ENCODE measurements at places on chromosomes 3 and 15.

- no peak for DNase-seq
Measured at GRCh38 chr15:59158701-59159034, 48.0 kb upstream of the LDHAL6B start.

DNA sequence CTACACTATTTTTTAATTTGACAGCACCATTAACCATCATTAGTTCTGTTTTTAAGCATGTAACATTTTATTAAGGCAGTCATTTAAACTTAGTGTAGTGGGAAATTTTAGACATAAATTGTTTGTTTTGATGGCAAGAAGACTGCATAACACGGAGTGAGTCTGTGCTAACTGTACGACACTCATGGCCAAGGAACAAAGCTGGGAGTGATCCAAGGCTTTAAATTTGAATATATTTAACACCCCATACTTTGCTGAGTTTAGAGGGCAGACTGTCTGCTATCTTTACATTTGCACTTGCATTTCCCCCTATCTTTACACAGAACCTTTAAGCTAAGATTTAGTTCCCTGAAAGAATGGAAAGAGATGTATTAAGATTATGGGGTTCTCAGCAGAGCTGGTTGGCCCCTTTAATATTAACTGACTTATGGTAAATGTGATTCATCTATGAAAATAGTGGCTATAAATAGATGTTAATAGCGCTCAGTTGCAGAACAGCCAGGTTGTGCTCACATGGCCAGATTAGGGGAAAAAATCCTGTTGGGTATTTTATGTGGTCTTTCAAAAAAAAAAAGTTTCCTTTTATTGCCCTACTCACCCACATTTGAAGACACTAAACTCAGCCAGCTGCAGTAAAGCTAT, 120.7 kb downstream of the CMSS1 start:
- DNase-seq, result peak; percentile 21

DNA sequence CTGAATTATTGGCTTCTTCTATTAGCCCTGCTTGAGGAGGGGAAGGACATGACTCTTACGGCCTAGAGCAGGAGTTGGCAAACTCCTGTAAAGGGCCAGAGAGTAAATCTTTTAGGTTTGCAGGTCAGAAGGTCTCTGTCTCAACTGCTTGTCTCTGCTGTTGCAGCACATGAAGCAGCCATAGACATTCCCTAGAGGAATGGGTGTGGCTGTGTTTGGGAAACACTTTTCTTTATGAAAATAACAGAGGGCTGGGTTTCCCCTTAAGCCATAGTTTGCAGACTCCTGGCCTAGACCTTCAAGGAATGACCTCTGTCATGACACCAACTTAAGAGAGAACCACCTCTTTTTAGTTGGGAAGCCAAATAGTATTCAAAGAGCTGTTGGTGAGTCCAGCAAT, 10.3 kb downstream of the TRAK1 start:
- DNase-seq, result no peak

- no peak for DNase-seq
Measured at GRCh38 chr3:179853176-179853575, 183.6 kb downstream of the PEX5L start.
